Stimulated activated CD4-positive, alpha-beta T cell treated with anti-CD3 and anti-CD28 coated beads, Interleukin-4, amount 100 ng/mL, for 1 hour (primary cell): ENCODE measurements at places on chromosomes 12 and 14.

- no peak for DNase-seq
Measured at GRCh38 chr12:127830730-127831129, 436.2 kb upstream of the TMEM132C start.

GRCh38 chr14:81091139-81091538 lies 129.6 kb downstream of the GTF2A1 start:
- no peak for DNase-seq

GRCh38 chr12:26378711-26379110 lies 183.3 kb downstream of the SSPN start:
- no peak for DNase-seq

GRCh38 chr12:63944034-63944579 lies 99.6 kb downstream of the SRGAP1 start:
- no peak for DNase-seq

DNA sequence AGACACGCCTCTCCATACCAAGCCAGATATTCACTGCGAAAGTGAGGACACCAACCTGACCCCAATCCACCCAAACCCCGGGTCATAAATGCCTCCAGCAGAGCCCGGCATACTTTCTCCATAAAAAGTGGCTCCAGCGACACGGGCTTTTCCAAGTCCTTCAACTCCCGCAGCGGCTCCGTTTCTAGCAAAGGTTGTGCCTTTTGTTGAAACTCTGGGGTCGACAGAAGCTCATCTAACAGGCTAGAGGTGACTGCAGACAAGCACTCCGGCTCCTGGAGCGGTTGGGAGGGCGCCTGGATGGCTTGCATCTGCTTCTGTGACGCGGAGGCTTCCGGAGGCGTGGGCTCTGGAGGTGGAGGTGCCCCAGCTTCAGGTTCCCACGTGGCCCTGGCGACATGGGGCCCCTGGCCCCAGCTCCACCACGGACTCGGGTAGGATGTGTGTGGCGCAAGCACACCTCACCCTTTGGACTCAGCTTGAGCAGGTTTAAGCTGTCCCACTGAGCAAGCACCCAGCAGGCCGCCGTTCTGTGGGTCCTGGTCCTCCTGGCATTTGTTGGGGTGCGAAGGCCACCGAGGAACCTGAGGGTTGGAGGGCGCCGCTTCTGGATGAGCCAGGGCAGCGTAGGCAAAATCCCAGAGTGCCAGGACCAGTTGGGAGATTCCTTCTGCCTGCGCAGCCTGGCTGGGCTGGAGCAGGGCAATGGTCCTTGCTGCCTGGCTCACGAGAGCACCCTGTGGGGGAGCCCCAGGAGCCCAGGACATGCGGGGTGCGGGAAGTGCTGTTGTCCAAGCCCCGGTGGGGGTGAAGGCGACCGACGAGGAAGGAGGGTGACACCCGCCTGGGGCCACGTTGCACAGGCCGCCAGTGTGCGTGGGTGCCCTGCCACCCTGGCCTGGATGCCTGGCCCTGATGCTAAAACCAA lies 186.3 kb downstream of the ALG10 start:
- DNase-seq = no peak

DNA sequence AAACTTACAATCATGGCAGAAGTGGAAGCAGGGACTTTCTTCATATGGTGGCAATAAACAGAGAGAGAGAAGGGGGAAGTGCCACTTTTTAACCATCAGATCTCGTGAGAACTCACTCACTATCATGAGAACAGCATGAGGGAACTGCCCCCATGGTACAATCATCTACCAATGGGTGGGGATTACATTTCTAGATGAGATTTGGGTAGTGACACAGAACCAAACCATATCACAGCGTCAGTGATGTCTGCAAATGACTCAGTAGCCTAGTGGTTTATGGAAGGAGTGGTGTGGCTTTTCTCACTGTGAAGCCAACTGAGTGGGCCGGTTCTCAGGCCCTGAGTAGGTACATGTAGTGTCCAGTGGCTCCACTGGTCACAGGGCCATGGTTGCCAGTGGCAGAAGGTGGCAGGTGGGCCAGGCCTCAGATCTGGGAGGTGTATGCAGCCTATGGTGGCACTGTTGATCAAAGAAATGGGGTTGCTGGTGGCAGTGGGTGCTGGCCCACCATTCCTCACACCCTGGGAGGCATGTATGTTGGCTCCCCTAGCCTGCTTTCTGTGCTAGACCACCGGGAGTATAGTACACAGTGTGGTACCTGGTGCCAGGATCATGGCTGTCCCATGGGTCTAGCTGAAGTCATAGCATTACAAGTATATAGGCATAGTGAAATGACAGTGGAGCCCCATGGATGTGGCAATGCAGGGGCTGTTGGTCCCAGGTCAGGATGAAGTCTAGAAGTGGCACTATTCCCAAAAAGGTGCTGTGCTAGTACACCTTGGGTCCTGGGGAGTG lies 191.9 kb downstream of the NUBPL start:
- DNase-seq = no peak

DNA sequence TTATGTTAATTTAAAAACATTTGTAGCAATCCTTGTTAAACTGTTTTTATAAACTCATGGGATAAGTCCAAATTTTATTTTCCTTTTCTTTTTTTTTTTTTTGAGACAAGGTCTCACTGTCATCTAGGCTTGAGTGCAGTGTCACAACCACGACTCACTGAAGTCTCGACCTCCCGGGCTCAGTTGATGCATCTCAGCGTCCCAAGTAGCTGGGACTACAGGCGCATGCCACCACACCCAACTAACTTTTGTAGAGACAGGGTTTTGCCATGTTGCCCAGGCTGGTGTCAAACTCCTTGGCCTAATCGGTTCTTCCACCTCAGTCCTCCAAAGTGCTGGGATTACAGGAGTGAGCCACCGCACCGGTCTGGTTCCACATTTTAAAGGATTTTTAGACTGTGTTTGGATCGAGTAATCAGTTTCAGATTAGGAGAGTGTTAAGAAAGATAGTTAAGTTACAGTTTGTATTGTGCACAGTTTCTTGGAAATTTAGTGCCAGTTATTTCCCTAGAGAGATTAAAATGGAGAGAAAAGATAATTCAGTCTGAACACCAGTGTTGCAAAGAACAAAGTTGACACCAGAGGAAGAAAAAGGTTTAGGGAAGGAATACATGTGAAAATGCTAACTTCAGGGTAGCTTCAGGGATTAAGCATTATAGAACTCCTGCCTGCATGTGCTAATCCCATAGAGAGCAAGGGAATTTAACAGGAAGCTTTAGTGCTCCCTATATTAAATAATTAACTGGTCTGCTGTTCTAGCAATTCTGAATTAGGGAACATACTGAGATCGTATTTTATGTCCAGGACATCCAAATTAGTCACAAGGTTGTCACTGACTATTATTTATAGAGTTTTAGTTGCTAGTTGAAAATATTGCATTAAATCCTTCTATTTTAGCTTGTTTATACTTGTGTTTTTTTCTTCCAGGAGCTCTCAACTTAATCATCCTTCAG lies 10.1 kb downstream of the RAP1B start:
- no peak for DNase-seq

GRCh38 chr12:115230606-115231005 lies 546.6 kb upstream of the TBX3 start:
- DNase-seq = no peak

DNA sequence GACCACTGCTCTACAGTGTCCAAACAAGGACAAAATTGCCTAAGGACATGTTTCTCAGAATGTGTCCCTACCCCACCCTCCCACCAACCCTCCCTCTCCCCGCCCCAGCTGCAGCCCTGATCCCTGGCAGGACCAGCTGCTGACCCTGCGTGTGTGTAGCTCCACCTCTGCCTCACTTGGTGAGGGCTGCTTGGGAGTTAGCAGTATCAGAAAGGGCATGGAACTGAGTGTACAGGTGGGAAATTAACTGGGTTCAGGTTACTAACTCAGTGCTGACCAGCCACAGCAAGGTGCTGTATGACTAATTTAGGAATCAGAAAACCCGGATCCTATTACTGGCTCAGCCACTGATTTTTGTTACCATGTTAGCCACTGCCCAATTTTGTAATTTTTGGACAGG lies 11.3 kb upstream of the PLEKHD1 start:
- no peak for DNase-seq

DNA sequence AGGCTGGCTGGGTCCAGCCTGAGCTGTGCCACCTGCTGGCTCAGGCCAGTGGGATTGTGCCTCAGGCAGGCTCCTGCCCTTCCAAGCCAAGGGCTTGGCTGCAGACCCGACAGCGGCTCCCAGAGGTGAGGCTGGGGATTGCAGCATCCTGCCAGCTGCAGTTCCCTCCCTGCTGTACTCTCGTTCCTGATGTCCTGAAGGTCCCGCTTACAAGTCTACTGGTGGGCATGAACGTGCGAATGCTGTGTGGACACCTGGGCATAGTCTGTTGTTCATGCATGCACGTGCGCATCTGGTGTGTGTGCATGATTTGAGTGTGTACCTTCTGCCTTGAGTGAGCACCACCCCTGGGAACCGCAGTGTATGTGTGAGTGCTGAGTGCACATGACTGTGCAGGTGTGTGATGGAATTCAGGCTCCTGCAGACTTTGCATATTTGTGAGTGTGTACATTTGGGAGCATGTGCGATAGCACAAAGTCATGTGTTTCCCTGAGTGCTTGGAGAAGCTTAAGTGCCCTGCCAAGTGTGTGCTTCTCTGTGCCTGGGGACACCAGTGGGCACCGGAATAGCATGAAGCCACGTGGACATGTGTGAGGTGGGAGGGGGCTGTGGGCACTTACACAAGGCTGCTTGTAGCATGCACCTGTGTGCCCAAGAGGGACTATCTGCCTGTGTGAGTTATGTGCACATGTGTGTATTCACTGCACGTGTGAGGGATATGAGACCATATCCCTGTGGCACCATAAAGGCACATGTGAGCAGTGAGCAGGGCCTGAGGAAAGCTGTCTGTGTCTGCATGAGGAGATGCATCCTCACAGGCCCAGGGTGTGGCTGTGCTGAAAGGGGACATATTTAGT lies 19.3 kb upstream of the KRT7 start:
- peak; percentile 58 for DNase-seq

DNA sequence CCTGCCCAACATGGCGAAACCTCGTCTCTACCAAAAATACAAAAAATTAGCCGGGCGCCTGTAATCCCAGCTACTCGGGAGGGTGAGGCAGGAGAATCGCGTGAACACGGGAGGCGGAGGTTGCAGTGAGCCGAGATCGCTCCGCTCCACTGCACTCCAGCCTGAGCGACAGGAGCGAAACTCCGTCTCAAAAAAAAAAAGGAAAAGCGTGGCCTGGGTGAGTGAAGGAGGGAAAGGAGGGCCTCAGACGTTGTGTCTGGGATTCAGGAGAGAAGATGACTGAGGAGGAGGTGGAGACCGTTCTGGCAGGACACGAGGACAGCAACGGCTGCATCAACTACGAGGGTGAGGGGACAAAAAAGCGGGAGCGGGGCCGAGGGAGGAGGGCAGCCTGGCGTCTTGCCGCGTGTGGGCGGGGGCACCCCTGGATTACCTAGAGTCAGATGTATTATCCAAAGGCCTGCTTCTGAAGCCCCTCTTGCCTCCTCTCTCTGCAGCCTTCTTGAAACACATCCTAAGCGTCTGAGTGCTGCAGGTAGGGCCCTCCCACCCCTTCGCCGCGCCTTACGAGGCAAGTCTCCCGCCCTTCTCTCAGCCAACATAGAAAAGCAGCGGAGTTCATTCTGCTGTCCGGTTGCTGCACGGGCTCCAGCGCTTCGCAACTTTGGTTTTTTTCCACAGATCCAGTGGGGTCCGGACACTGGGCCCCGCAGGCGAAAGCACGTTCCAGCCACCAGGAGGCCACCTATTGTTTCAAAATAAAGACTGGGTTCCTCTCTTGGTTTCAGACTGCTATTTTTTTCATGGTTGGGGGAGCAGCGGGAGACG lies 744 bp upstream of the MYL6 start:
- peak; percentile 53 for DNase-seq

GRCh38 chr12:15469356-15469755 lies 147.0 kb downstream of the PTPRO start:
- DNase-seq = no peak

DNA sequence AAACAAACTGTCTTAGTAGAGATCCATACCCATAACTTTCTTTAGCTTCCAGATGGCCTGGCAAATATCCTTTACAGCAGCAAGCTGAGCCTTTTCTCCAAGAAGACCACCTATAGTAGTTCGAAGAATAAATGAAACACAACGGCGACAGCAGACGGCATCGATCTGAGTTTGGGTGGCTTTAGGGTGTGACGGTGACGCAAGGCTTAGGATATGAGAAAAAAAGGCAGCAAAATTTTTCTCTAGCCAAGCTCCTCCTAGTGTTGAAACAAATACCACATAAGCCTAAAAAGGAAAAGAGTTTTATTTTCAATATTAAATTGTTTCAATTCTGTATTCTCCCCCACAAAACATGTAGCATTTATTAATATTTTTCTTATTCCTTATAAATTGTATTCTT lies 33.3 kb downstream of the HEATR5A start:
- DNase-seq = no peak

GRCh38 chr14:61588419-61588901 lies 106.9 kb upstream of the HIF1A start:
- DNase-seq = no peak
